ENCODE measurements at places on chromosomes 11 and 22. TPM values are rescaled to one million over a fixed set of nuclear protein-coding genes. Genes with fewer than 3 reads are reported as not detected.

GRCh38 chr11:116948391-116948790 is 111.0 kb upstream of the APOA1 start:
- no peaks in the 10 kb centered on the region for H3K4me1 ChIP-seq
- peaks cover 25% of the 10 kb centered on the region for H3K36me3 ChIP-seq

DNA sequence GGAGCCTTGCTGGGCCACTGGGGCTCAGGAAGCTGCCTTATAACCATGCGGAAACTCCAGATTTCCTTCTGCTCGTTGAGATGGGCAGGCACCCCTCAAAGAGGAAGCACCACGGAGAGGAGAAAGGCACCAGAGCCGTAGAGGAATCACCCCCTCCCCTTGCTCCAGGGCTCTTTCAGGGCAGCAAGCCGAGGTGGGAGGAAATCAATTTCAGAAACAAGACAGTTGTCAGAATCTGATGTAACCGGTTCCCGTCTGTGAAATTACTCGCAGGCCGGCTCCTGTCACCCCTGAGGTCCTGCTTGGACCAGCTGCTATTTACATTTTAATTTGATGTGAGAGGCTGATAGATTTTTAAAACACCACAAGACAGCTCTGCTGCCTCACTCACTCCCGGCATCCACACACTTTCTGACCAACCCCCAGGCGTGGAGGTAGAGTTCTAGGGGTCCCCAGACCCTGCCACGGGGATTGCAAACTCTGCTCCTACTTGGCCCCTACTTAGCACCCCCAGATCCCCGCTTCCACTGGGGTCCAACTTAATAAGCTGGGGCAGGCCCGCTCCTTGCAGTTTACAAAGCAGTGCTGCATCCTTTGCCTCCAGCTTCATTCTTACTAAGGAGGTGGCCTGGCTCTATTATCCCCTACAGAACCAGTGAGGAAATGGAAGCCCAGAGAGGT is 162.5 kb downstream of the CEP164 start:
- H3K4me3 ChIP-seq: no peak overlapping the region
- no peaks in the 10 kb centered on the region for H3K36me3 ChIP-seq
- peaks cover 11% of the 10 kb centered on the region for H3K27me3 ChIP-seq
- H3K4me1 ChIP-seq: no peaks in the 10 kb centered on the region
- no peak overlapping the region for H3K27ac ChIP-seq

DNA sequence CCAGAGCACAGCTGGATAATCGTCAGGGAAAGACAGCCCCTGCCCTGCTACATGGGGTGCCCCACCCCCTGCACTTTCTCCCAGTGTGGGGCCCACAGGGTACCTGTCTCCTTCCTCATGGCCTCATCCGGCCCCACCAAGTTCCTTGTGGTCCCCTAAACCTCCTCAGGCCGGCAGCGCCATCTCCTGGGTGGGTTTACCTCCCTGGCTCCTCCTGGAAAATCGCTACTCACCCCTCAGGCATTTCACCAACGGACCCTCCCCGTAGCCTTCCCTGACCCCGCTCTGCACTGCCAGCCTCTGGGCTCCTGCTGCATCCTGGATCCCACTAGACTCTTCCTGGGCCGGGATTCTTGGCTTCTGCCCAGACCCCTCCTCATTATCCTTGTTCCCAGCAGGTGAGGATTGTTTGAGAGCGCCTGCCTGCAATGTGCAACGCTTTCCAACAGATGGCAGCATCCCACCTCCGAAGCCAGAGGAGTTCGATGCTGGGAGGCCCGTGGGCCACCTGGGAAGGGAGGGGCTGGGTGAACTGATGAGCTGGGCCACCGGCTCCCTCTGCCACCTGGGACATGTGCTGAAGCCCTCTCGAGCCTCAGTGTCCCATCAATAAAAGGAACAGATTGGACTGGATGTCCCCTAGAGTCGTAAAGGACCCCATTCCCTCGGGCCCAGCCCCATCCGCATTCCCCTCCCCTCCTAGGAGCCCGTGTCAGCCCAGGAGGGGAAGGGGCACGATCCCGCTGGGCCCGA is 44.2 kb upstream of the TTLL12 start:
- H3K36me3 ChIP-seq: no peaks in the 10 kb centered on the region
- H3K27ac ChIP-seq: no peak overlapping the region

DNA sequence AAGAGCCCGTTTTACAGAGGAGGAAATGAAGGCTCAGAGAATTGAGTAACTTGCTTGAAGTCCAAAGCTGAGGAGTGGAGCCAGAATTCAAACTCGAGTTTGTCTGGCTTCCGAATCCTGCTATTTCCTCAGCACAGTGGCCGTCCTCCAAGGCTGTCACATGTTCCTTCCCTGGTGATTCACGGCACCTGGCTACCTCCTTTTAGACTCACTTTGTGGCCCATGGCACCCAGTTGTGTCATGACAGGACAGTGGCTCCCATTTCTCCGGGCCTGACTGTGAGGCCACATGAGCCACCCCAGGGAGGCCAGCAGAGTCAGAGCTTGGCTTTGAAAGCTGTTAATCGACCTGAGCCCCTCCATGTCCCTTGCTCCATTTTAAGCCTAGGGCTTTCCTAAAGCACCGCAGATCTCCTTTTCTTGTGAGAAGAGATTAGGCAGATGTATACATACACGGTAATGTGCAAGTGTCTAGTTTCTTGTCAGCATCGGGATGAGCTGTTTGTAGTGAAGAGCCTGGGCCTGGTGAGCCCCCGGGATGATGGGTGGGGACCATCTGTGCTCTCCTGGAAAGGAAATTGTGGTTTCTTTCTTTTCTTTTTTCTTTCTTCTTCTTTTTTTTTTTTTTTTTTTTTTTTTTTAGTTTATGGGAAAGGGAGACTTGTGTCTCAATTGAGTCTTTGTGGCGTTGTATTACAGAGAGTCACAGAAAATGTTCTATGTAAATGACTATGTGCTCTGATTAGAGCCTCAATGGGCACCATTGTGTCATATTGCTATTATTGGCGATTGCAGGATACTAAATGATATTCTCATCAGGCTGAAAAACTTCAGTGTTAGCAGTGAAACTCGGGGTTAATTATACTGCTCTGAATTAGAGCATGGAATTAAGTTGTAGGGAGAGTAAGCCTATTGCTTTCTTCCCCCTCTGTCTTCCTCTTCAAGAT is 54.8 kb downstream of the PTPRJ start:
- peaks cover 13% of the 10 kb centered on the region for H3K36me3 ChIP-seq
- no peak overlapping the region for H3K27ac ChIP-seq
- no peak overlapping the region for H3K4me3 ChIP-seq
- DNase-seq: no peak
- H3K27me3 ChIP-seq: no peaks in the 10 kb centered on the region
- peaks cover 48% of the 10 kb centered on the region for H3K4me1 ChIP-seq

DNA sequence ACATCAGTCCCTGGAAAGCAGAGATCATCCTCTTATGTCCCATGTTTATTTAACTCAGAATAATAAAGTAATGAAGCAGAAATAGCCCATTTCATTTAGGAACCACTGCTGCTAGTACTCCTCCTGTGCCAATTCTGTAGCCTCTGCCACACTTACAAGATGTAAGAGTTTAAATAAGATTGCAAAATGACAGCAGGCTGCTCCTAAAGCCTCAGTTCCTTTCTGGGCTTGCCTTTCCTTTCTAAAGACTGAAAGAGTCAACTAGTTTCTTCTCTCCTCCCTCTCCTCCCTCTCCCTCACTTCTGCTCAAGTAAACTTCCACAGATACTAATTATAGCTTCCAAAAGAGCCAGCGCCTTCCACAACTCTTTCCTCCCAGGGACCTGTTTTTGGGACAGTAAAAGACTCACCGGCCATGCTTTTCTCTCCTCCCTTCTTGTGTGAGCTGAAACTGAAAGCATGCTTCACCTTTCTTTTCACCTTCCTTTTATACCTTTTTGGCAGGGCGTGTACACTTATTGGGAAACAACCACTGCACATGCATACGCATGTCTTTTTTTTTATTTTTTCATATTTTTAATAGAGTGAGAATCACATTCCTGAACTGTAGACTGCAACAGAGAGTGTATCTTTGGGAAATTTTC is 26.1 kb upstream of the CARD16 start:
- H3K36me3 ChIP-seq: no peaks in the 10 kb centered on the region
- no peaks in the 10 kb centered on the region for H3K4me1 ChIP-seq
- no peaks in the 10 kb centered on the region for H3K27me3 ChIP-seq
- H3K4me3 ChIP-seq: peak overlapping the region; percentile 43
- no peak overlapping the region for H3K27ac ChIP-seq

DNA sequence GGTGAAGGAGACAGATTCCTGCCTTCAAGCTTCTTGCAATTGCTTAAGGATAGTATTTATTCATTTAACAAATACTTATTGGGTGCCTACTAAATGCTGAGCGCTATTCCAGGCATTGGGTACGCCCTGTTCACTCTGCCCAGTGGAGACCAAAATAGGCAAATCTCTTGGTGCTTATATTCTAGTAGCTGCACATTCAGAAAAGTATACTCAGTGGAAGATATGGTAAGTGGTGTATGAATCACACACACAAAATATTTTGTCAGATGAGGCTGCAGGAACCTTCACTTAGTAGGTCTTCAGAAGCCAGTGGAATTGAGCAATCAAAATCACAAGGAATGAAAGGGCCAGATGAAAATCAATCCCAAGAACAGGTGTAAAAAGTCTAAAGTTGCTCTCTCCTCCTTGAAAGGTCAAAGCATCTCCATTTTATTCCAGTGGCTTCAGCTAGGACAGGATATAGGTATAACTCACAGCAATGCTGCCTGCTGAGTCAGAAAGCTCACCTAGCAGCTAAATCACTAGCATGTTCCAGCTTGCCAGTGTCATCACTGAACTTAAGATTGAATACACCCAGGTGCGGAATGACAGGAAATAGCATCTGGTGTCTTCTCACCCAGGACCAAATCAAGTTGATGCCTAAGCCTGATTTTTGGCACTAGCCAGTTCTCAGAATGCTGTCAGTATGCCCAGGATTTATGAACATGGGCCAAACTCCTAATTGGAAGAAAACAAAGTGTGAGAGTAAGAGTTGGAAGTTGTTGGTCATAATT is 83.9 kb downstream of the AMOTL1 start:
- H3K4me3 ChIP-seq: no peak overlapping the region
- no peaks in the 10 kb centered on the region for H3K36me3 ChIP-seq
- no peak overlapping the region for H3K27ac ChIP-seq
- H3K27me3 ChIP-seq: no peaks in the 10 kb centered on the region

DNA sequence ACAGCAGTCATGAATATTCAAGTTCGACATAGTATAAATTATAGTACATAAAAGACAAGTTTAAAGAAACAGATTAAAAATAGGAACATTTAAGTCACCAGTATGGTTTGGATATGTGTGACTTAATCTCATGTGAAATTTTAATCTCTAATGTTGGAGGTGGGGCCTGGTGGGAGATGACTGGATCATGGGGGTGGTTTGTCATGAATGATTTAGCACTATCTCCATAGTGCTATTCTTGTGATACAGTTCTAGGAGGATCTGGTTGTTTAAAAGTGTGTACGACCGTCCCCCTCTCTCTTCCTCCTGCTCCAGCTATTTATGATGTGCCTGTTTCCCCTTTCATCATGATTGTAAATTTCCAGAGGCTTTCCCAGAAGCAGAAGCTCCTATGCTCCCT is 3.3 kb downstream of the KDM4E start:
- no peaks in the 10 kb centered on the region for H3K27me3 ChIP-seq
- DNase-seq: no peak
- no peak overlapping the region for H3K4me3 ChIP-seq
- H3K27ac ChIP-seq: no peak overlapping the region
- no peaks in the 10 kb centered on the region for H3K4me1 ChIP-seq
- H3K36me3 ChIP-seq: no peaks in the 10 kb centered on the region

DNA sequence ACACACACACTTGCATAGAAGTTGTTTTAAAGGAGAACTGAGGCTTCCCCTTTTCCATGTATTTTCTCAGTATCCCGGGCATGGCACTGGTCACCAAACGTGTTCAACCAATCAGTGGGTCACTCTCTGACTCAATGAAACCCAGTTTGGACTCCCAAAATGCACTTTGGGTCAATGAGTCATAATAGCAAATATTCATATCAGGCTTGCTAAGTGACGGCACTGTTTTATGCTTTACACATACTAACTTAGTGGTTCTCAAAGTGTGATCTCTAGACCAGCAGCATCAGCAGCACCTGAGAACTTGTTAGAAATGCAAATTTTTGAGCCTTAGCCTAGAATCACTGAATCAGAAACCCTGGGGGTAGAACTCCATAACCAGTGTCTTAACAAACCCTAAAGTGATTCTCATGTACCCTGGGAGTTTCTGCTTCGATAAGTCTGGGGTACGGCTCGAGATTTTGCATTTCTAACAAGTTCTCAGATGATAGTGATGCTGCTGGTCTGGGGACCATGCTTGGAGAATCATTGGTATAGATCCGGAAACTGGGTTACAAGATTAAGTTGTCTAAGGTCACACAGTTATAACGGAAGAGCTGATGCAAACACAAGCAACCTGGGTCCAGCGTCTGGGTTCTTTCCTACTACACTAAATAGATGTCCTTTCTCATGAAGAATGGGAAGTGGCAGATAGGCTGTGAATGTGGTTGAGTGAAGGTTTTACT is 35.6 kb downstream of the ETS1 start:
- H3K36me3 ChIP-seq: no peaks in the 10 kb centered on the region
- peak; percentile 54 for DNase-seq
- no peaks in the 10 kb centered on the region for H3K27me3 ChIP-seq
- peak overlapping the region; percentile 50 for H3K27ac ChIP-seq
- H3K4me3 ChIP-seq: no peak overlapping the region

The CCDC117 gene
- 14.2 TPM for total RNA-seq

- H3K36me3 ChIP-seq: no peaks in the 10 kb centered on the region
- H3K27ac ChIP-seq: no peak overlapping the region
- DNase-seq: no peak
- no peaks in the 10 kb centered on the region for H3K27me3 ChIP-seq
Measured at GRCh38 chr11:121754598-121754997, 301.8 kb upstream of the SORL1-AS1 start.

DNA sequence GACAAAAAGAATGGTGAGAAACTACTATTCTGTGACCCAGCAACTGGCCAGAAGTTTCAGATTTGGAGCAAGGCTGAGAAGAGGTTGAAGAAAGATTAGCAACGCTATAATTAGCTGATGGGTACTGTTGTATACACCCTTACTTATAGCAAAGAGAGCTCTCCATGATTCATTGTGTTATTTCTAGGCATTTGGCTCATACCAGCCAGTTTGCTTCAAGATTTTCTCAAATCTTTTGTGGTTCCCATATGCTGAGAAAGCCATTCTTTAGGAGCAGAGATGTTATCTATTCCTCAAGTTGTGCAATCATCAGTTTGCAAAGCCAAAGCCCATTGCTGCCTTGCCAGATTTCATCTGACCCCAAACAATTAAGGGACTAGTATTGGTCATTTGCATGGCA is 179.4 kb downstream of the ETS1 start:
- H3K27me3 ChIP-seq: no peaks in the 10 kb centered on the region
- no peak for DNase-seq
- no peaks in the 10 kb centered on the region for H3K36me3 ChIP-seq
- no peak overlapping the region for H3K4me3 ChIP-seq
